ENCODE measurements at places on chromosomes 3 and 15. TPM values are rescaled to one million over a fixed set of nuclear protein-coding genes. Genes with fewer than 3 reads are reported as not detected.

The GHSR gene
- total RNA-seq = not detected

The PRR20G gene
- not detected for total RNA-seq

The GOLGA8J gene
- total RNA-seq = not detected

The CSTA gene
- 22.3 TPM for total RNA-seq

The EXOSC7 gene
- total RNA-seq = 36.2 TPM

The WWTR1 gene
- total RNA-seq = 87.7 TPM

DNA sequence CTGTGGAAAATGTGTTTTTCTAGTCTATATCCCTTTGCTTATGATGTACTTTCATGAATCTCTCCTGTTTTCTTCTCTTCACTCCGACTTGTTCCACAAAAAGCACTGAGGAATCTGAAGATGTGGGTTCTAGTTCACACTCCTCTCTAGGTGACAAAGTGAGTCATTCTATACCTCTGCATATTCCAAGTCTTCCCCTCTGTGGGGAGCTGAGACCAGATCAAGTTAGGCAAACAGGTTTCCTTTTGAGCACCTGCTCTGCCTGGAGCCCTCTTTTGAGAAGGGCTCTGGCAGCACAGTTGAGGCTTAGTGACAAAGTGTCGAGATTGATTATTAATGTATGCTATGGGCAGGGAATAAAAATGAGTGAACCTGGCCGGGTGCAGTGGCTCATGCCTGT, 82.4 kb upstream of the VGLL4 start:
- no peak for DNase-seq

DNA sequence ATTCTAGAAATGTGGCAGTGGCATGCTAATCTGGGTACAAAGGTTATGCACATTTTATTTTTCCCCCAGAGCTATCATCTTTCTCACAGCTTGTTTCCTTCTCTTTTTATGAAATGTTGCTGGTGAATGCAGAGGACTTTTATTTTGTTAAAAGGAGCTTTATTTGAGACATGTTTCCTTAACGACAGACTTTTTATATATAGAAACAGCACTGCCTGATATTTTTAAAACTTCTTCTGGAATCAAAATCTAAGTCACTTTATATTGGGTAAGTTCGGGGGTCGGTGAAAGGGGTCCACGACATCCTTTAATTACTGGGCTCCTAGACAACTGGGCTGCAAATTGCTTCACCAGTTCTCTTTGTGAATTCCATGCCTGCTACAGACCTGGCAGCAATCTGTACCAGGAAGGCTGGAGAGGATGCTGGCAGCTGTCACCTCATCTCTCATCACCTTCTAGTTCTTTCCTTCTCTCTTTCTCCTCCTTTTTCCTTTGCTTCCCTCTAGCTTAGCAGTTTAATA, 464.7 kb downstream of the PDCD6IP start:
- DNase-seq = no peak

- no peak for DNase-seq
These were observed 115.0 kb downstream of the ISL2 start for GRCh38 chr15:76451540-76451939.

GRCh38 chr3:113908133-113908532, 39.7 kb upstream of the ZDHHC23 start:
- DNase-seq = no peak

- no peak for DNase-seq
These were observed 27.4 kb upstream of the FURIN start for GRCh38 chr15:90840954-90841353.

- DNase-seq = no peak
These were observed 196.5 kb upstream of the ZPLD1 start for GRCh38 chr3:102238362-102238761.

- no peak for DNase-seq
These were observed 61.3 kb downstream of the SMAD3 start for GRCh38 chr15:67126551-67127330.

- no peak for DNase-seq
These were observed 30.4 kb downstream of the COLQ start for GRCh38 chr3:15491143-15491542.

- no peak for DNase-seq
These were observed 560.4 kb upstream of the DPPA4 start for GRCh38 chr3:109897734-109898133.

- DNase-seq = no peak
These were observed 121.4 kb upstream of the ATP11B start for GRCh38 chr3:182671942-182672341.

DNA sequence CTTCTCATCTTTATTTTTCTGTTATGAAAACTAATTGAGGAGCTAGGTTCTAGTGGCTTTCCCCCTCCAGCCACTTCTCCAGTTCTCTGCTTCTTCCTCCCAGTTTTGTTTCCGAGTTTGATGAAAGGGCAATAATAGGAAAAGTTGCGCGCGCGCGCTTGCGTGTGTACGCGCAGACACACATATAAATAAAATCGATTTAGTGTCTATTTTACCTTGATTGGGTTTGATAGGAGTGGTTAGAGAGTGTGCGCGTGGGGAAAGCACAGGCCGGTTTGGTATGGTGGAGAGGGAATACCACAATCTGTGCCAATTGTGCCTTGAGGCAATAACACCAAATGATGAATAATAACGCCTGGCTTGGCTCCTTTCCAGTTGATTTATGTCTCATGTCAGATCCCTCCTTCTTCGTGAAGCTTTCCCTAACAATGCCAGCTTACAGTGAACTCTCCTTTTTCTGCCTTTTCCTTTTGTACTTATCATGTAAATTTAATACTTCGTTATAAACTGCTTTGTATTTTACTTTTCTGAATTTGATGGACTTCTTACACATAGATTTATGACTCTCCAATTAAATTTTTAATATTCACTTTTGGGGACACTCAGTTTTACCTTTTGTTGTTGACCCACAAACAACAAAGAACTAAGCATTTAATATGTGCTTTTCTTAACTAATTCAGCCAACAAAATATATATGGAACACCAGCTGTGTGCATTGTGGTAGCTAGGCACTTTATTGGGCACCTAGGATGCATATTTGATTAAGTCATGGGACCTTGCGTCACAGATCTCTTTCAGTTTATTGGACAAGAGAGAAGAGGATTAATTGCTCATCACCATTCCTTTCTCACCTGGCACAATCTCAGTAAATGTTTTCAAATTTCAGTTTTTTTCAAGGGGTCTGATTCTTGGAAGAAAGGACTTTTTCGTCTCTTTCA, 1.7 kb downstream of the TIPARP start:
- DNase-seq = no peak

DNA sequence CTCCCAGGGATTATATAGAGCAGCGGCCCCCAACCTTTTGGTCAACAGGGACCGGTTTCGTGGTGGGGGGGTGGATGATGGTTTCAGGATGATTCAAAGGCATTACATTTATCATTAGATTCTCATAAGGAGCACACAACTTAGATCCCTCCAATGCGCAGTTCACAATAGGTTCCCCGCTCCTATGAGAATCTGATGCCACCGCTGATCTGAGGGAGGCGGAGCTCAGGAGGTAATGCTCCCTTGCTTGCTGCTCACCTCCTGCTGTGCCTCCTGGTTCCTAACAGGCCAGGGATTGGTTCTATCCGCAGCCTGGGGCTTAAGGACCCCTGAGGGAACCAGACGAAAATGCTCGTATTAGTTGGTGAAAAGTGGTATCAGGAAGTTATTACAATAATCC, 1.3 kb upstream of the HACD2 start:
- DNase-seq = no peak

- no peak for DNase-seq
These were observed 78.3 kb upstream of the ARL6 start for GRCh38 chr3:97686258-97686657.
